ENCODE measurements at places on chromosomes 4 and X.

GRCh38 chr4:53830511-53830910 is 233.9 kb downstream of the CHIC2 start:
- no peak for DNase-seq

- DNase-seq: no peak
Measured at GRCh38 chr4:73762409-73762808, 22.0 kb downstream of the CXCL8 start.

GRCh38 chr4:6180841-6181631 is 19.3 kb downstream of the JAKMIP1 start:
- peak; percentile 10 for DNase-seq

DNA sequence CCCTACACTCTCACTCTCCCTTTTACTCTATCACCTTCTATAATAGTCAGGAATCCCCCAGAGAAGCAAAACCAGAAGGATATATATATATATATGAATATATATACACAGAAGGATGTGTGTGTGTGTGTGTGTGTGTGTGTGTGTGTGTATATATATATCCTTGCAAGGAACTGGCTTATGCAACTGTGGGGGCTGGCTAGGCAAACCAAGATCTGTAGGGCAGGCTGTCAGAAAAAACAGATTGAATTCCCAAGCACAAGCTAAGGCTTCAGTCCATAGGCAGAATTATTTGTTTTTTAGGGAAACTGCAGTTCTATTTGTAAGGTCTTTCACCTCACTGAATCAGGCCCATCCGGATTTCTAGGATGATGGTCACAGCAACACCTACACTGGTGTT is 13.0 kb upstream of the KLHL2 start:
- DNase-seq: no peak

- no peak for DNase-seq
Measured at GRCh38 chr4:156173937-156174336, 220.3 kb upstream of the CTSO start.

DNA sequence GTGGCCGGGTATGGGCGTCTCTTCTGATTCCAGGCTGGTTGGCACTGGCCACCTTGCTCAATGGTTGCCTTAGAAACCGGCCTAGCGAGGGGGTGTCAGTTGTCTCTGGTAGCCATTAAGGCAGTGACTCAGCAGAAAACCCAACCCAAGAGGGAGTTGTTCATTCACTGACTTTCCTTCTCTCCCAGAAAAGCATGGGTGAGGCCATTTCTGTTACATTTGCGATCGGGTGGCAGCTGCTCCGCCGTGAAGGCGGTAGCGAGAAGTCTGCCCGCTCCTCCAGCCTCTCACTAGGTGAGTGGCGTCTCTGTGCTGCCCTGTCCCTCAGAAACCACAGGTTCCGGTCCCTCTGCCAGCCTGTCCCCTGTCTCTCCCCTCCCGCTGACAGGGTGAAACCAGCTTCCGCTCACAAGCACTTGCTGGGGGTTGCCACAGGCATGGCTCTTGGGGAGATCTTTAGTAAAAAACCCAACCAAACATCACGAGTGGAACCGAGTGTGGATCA is 17.4 kb downstream of the IRAK1 start:
- DNase-seq: no peak

GRCh38 chr4:154422152-154422551 is 69.4 kb downstream of the DCHS2 start:
- DNase-seq: no peak

GRCh38 chr4:82371497-82371896 is 2.3 kb downstream of the HNRNPD start:
- DNase-seq: no peak

GRCh38 chr4:80611678-80611979 is 276.1 kb downstream of the CFAP299 start:
- no peak for DNase-seq

DNA sequence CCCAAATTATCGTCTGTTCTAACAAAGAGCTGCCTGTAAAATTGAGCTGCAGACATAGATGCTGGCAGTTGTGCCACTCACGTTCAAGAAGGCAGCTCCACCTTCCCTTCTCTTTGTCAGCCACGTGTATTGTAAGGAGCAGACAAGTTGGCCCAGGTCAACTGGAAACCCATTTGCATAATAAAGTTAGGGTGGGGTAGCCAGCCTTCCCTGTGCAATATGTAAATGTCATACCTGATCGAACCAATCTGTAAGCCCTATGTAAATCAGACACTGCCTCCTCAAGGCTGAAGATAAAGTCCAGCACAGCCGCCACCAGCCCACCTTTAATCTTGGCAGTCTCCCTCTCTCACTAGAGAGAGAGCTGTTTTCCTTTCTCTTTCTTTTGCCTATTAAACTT is 117.2 kb downstream of the TMEM144 start:
- DNase-seq: no peak

DNA sequence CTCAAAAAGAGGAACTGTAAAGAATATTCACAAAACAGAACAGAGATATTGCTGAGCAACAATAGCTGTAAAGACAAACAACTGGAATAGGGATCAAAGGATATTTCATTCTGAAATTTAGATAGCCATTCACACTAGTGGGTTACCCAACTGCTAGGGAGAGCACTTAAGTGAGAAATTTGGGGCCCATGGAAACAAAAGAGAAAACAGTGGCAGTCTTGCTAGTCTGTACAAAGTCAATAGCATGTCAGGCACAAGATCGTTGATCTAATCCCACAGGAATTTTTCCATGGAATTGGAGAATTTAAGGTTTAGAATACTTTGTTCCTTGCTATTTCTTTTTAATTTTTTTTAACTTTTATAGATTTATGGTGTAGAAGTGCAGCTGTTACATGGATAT is 467.0 kb downstream of the PCDH18 start:
- DNase-seq: no peak

DNA sequence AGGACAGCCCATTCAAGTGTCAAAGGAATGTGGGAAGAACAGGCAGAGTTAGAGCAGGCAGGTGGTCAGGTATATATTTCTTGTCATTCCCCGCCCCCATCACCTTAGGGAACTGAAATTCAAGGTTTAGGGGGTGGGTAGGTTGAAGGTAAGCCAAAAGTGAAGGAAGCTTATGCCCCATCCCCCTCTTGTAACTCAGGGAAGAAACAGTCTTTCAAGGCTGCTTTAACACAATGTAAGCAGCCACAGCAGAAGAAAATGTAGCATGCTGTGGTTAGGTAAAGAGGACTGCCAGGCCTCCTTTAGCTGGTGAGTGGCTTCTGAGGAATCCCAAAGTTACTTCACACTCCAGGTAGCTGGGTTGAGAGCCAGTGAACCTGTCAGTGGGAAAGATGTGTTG is 122.3 kb downstream of the RS1 start:
- DNase-seq: no peak

- no peak for DNase-seq
Measured at GRCh38 chr4:171717231-171717741, 95.9 kb upstream of the GALNTL6 start.

GRCh38 chr4:38734446-38734845 is 48.3 kb downstream of the TLR10 start:
- DNase-seq: no peak

Measured in activated naive CD8-positive, alpha-beta T cell treated with anti-CD3 and anti-CD28 coated beads, Interleukin-2, amount 50 U/mL, for 16 hours (primary cell).